ENCODE measurements at places on chromosomes 6 and 20.
A peak's percentile ranks its signal among the peaks of the same experiment; 100 is the strongest.

DNA sequence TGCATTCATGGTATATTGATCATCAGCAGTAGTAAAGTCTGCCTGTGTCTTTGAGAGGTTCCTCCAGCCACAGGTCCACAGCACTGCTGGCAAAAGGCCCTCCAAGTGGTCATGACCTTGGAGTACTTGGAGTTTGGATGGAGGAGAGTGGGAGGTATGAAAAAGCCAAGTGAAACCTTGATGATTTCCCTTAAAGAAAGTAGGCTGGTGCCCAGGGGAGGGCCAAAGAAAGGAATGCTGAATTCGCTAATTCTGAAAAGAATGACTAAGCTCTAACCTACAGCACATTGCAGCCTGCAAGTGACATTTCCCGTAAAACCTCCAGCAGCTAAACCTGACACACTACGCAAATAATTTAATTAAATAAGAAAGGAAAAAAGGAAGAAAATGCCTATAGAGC is 223.4 kb upstream of the TAB2 start:
- no peak for DNase-seq

DNA sequence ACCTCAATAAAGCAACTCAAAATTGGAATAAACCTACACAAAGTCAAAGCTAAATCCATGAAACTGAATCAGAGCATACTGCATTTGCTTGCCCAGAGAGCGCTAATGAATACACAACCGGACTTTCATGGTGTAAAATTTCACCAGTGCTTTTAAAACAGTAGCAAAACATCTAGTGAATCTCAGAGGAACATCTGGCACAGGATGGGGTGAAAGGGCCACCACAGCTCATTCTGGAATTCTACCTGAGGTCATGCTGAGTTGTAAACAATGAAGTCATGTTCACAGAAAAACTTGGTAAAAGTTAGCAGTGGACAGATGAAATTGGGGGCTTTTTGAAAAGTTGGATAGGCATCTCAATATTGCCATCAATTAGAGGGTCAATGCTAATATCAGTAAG is 125.6 kb upstream of the STXBP5 start:
- no peak for DNase-seq

DNA sequence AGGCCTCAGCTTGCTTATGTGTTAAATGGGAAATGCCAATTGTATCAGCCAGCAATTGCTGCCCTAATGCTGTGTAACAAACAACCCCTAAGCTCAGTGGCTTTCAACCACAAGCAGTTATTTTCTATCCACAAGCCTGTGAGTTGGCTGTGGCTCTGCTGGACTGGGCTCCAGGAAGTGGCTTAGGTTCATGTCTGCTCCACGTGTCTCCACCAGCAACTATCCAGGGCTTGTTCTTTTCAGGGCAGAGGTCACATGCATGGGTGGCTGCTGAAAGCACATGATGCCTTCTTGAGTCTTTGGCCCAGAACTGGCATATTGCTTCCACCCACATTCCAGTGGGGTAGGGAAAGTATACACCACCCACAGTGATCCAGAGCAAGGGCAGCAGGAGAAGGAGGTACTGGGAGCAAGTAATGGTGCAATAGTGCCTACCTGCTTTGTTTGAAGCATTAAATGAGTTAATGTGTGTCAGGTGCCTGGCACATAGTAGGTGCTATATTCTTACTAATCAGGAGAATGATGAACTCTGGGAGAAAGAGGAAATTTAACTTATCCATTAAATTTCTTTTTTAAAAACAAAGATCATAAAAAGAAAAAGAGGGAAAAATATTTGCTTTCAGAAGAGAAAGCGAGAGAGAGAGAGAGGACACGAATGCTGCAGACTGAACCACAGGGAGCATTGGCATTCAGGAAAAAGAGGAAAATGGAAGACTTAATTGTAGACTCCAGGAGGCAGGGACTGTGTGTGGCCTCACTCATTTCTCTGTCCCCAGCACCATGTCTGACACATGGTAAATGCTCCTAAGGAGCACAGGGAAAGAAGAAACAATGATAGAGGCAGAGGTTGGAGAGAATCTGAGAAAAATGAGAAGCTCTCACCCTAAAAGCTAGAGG is 25.2 kb upstream of the RNF24 start:
- DNase-seq: no peak

DNA sequence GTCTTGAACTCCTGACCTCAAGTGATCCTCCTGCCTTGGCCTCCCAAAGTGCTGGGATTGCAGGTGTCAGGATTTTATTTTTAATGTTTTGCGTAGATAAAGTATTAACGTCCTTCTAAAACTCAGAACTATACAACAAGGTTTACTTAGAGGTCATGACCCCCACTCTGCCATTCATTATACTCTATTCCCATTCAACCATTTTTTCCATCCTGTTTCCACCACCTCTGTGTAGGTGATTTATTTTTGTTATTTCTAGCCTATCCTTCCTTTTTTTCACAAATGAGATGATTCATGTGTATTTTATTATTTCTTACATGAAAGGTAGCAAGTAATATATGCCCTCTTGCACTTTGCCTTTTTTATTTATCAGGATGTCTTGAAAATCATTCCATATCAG is 138.1 kb downstream of the FARS2 start:
- no peak for DNase-seq

DNA sequence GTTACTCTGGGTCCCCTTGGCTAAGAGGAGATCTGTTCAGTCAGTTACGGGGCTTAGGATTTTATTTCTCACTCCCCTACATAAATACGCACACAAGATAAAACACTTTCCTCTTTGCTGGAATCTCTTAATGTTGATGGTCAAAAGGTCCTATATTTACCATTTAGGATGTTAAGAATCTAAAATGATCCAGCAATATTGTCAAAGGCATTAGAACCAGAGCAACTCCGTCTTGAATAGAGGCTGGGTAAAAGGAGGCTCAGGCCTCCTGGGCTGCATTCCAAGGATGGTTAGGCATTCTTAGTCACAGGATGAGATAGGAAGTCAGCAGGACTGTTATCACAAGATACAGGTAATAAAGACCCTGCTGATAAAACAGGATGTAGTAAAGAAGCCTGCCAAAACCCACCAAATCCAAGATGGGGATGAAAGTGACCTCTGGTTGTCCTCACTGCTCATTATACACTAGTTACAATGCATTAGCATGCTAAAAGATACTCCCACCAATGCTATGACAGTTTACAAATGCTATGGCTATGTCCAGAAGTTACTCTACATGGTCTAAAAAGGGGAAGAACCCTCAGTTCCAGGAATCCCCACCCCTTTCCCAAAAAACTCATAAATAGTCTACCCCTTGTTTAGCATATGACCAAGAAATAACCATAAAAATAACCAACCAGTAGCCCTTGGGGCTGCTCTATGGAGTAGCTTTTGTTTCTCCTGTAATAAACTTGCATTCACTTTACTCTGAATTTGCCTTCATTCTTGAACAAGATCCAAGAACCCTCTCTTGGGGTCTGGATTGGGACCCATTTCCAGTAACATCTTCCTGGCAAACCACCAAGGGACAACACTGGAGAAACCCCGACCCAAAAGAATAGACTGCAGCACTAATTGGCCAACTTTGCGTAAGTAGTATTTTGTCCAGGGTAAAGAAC is 107.5 kb downstream of the DTNBP1 start:
- no peak for DNase-seq

- no peak for DNase-seq
Measured at GRCh38 chr6:112466373-112467151, 119.4 kb downstream of the RFPL4B start.

GRCh38 chr6:47278545-47278944 is 31.2 kb downstream of the TNFRSF21 start:
- DNase-seq: peak; percentile 90

DNA sequence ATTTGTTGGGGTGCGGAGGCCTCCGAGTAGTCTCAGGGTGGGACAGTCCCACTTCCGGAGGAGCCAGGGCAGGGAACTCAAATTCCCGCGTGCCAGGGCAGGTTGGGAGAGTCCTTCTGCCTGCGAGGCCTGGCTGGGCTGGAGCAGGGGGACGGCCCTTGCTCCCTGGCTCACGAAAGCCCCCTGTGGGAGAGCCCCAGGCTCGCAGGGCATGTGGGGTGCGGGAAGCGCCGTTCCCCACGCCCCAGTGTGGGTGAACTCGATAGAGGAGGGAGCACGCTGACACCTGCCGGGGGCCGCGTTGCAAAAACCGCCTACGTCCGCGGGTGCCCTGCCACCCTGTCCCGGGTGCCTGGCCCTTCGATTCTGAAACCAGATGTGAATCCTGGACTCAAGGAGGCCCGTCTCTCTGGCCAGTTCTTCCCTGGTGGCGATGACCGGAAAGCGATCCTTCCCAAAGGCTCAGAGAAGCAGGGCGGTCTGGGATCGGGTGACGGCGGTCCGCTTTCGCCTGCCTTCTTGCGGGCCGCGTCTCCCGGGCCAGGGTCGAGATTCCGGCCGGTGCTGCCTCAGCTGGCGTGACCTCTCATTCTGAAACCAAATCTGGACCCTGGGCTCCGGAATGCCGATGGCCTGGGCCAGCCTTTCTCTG is 1846.5 kb upstream of the DEFB115 start:
- no peak for DNase-seq

DNA sequence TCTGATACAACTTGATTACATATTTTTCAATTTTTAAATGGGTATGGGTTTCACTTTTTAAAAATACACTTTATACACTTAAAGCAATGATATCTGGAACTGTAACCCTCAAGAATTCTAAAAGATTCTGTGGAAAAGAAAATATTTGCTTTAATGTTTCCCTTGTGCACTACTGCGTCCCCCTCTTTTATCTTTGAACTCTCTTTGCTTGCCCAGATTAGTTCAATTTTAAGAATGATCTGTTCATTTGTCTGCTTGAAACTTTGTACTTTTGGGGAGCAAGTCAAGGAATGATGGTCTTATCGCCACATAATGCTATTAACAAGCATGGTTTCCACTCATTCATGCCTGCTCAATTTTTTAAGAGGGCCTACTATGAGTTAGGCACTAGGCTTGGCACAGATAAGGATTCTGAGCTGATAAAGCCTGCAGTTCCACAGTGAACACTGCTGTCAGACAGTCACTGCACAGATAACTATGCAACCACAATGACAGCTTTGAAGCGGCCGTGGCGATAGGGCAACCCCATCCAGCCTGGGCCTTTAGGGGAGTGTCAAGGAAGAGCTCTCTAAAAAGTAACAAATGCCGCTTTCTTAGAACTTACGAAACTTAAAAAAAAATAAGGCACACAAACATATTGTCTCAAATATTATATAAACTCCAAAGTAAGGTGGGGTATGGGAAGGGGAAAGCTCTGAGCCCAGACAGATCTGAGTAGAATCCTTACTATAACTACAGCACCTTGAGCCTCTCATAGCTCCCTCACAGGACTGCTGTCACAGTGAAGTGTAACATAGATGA is 29.7 kb downstream of the FYN start:
- no peak for DNase-seq

GRCh38 chr6:142887517-142887916 is 57.5 kb downstream of the HIVEP2 start:
- no peak for DNase-seq

- DNase-seq: peak; percentile 24
Measured at GRCh38 chr20:16709017-16709416, 20.8 kb upstream of the SNRPB2 start.

DNA sequence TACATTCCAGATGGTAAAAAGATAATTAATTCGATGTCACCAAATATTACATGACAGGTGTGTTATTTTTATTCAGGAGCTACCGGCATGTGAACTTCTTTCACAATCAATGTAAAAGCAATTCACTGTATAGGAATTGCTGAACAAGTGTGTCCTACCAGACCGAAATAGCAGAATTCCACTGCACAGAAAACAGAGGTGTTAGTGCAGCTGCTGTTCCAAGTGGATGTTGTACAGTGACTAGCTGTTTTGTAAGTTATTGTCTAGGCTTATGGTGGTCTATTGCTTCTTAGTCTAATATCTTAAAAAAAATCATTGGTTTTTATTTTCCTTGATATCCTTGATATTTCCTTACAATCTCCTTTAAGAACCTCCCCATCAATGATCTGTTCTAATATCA is 107.4 kb downstream of the COL19A1 start:
- DNase-seq: no peak

DNA sequence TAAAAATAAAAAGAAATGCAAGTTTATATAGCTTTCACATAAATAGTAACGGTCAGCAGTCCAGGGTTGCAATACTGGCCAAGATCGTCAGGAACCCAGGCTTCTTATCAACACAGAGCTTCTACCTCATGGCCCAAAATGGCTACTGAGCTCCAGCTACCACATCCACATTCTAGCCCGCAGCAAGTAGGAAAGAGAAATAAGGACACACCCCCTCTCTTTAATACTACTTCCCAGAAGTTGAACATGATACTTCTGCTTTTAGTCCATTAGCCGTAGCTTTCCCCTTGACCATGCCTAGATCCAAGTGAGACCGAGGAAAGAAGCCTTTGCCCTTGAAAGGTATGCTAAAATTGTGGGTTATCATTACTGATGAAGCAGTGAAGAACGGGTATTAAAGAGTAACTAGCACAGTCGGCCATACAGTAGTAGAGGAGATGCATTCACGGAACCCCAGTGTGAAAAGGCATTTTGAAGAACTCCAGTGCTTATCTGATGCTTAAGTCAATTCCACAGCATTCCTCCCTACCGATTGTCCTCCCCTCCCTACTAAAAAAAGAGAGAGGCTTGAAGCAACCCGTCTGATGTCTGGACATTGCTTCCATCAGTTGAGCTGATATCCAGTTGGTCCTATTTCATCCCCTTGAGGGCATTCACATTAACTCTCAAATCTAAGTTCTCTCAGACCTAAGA is 226.9 kb upstream of the RREB1 start:
- DNase-seq: no peak

DNA sequence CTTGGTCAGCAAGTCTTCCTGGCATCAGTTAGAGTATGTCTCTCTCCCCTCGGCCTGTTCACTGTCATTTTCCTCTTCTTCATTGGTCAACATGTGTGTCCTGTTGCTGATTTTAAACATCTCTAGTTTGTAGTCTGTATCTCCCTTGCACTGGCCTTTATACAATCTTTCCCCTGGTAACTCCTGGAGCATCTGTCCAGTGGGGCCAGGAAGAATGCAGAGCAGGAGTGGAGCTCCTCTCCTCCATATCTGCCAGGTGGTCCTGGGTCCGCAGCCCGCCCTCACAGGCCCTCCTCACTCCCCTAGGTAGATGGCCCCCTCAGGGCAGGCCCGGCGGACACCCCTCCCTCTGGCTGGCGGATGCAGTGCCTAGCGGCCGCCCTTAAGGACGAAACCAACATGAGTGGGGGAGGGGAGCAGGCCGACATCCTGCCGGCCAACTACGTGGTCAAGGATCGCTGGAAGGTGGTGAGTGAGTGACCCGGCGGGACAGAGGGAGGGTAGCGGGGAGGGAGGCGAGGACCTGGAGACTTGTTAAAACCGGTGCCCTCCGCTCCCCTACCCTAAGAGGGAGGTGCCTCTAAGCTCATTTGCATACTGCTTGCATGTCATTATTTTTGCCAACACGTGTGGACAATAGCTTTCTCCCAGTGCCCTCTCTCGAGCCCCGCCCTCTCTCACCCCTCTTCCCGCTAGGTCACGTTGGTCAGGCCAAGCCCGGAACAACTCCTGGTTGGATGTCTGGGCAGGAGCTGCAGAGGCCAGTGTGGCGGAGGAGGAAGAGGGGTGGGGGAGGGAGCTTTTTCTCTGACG is 3.2 kb downstream of the TTBK1 start:
- DNase-seq: no peak

Data from AML-193 (cell line).